ENCODE measurements at places on chromosomes 16 and 17.

DNA sequence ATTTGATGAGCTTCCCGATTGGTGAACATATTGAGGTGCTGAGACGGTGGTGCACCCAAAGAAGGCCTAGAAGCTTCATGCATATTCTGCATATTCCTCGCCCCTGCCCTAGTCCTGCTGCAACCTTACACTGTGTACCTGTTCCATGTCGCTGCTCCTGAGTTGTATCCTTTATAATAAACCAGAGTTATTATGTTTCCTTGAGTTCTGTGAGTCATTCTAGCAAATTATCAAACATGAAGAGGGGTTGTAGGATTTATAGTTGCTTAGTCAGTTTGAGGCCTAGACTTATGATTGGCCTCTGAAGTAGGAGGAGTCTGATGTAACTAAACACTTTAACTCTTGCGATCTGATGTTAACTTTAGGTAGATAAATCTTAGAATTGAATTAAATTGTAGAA, 436.8 kb downstream of the CA10 start:
- no peak for DNase-seq

- DNase-seq = no peak
Measured at GRCh38 chr16:26992666-26993349, 73.9 kb upstream of the C16orf82 start.

GRCh38 chr16:3215601-3216262, 19.2 kb downstream of the ZNF200 start:
- DNase-seq = peak; percentile 73

DNA sequence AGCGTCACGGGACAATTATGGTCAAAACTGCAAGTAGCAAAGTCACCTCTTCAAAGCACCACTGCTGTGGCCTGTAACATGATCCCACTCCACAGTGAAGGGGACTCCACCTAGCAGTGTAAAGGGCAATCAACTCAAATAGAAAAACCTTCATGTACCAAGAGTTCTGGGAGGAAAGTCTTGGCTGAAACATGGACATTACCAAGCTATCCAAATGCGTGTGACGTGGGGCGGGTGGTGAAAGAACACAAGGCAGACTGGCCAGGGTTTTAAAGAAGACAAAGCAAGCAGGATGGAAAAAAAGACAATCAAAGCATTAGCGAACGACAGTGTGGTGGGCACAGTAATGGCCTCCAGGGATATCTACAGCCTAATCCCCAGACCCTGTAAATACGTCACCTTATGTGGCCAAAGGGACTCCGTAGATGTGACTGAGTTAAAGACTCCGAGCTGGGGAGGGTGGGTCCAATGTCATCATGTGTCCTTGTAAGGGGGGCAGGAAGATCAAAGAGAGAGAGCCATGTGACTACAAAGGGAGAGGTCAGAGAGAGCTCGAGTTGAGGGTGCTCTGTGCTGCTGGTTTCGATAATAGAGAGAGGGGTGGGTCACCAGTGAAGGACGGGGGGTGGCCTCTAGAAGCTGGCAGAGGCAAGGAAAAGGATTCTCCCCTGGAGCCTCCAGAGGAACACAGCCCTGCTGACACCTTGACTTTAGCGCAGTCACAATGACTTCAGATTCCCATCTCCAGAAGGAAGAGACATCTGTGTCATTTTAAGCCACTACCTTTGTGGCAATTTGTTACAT, 6.0 kb downstream of the HSDL1 start:
- DNase-seq = no peak

DNA sequence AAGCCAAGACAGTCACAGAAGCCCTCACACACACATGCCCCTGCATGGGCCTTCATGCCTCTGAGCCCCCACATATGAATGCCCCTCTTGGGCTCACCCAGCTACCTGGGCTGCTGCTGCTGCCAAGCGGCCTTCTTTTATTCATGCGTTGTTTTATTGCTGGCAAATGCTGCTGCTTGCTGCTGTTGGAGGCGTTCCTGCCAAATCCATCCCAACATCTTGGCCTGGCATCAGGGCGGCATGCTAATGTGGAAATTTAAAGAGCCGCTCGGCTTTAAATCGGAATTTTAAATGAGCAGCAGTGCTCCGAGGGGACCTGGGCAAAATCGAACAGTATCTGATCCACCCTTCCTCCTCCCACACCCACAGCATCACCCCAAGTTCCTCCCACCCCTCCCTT, 39.0 kb downstream of the NEUROD2 start:
- DNase-seq = no peak

GRCh38 chr17:77884967-77885641, 73.4 kb upstream of the TNRC6C start:
- peak; percentile 86 for DNase-seq

DNA sequence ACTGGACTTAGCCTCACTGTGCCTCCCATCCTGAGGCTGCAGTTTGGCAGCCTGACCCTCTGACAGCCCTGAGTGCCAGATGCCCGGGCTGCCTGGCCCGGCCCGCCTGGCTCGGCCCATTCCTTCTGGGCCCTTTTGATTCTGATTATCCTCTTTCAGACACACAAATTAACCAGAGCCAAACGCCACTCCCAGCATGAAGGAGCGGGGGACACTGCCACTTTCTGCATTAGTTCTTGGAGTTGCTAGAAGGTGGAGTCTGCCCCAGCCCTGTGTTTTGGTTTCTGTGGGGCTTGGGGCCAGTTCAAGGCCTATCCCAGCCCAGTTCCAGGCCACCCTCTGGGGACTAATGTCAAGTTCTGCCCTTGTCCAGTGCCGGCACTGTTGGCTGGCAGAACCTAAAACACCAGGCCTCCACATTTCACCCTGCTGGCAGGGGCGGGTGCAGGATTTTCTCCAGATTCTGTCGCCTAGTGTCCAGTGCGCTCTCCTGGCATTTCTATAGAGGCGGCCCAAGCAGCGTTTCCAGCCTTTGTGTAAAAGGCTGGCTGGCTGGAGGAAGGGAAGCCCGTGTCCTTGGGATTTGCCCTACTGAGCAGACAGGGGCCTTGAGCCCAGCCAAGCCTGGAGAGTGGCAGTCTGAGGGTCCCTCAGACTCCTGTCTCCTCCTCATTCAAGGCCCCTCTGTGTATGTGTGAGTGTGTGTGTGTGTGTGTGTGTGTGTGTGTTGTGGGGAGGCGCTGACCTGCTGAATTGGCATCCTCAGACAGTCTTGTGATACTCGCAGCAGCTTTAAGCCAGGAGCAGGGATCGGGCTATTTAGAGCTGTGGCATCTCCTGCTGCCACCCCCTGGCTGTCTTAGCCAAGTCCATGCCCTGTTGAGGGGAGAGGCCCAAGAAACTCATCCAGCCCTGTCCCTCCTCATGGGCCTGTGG, 21.4 kb downstream of the PLCD3 start:
- DNase-seq = no peak

DNA sequence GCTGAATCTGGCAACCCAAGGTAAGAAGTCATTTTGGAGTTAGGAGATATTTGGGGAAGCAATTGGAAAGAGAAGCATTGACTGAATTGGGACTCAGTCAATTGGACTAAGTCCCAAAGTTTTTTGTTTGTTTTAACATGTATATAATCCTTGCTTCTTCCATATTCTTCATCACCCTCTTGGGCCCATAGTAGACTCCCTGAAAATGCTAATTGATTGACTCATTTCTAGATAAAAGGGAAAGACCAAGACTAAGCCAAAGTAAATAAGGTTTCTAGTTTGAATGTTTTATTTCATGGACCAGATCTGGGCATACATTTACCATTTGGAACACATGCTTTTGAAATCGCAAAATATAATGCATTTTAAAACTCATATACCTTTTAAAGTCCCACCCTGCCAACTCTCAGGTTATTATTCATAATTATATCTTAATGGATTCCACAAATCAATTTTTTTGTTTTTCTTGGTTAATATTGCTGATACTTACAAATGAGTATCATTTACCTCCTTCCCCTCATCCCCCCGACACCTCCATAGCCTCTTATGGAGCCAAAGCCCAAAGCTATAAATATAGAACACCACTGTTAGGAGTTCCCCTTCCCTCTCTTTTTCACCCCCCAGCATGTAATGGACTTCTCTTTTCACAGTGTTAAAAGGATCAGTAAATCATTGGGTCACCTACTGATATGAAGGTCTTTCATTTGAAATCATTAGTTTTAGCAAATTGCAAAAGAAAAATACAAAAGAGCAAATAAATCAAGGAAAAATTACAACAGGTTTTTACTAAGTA, 674.0 kb upstream of the SOX9 start:
- DNase-seq = no peak

GRCh38 chr17:64506201-64506575, at the start of gene DDX5:
Gene DDX5, minus strand, starts transcription at chr17:64506289. Its CDS starts 170 bp downstream, at chr17:64506119.
- peak; percentile 99 for DNase-seq

DNA sequence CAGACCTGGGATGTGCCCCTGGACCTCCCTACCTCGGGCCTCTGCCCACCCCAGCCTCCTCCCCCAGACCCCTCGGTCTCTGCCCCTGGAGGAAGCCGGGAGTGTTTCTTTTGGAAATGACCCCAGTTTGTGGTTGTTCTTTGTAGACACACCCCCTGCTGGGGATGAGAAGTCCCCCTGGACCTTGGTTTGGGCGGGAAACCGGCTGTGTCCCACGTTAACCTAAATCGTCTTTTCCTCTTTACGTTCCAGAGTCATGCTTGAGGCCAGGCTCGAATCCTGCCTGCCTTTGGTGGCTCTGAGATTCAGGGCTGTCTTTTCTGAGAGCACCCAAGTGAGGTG, 116.6 kb downstream of the METRNL start:
- no peak for DNase-seq

- no peak for DNase-seq
Measured at GRCh38 chr16:65846210-65846602, 520.3 kb upstream of the CDH5 start.

DNA sequence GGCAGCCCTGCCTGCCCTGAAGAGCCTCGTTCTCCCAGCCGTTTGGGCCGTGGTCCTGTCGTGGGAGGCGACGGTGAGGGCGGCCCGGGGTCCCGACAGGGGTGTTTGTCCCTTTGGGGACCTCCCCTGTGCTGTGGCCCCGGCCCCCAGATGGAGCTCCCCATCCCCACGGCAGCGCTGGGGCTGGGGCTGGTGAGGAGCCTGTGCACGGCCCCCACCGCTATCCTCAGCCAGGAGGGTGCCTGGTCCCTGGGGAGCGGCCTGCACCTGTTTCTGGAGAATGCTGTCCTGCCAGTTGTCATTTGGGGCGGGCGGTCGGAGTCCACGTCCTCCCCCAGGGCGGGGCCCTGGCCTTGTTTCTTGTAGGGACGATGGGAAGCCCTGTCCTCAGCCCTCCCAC, 6.6 kb downstream of the CAPN15 start:
- no peak for DNase-seq

- no peak for DNase-seq
Measured at GRCh38 chr17:34182036-34182803, 72.9 kb upstream of the CCL2 start.

DNA sequence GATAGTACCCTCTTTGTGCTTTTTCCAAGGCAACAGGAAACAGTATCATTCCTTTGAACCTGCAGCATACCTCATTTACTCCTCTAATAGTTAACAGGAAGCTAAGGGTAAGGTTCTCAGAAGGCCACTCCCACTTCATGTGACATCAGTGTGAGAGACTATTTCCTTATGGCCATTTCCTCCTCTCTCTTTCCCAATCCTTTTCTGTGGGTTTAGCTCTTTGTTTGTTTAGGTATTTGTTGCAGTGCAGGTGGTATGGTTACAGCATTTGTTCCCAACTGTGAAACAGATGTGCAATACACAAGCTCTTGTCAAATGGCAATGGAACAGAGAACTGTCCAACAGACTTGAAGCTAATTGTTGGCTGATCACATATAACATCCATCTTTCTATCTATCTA, 14.7 kb downstream of the TMC5 start:
- no peak for DNase-seq

- DNase-seq = no peak
Measured at GRCh38 chr17:68133346-68134045, 98.0 kb downstream of the KPNA2 start.

DNA sequence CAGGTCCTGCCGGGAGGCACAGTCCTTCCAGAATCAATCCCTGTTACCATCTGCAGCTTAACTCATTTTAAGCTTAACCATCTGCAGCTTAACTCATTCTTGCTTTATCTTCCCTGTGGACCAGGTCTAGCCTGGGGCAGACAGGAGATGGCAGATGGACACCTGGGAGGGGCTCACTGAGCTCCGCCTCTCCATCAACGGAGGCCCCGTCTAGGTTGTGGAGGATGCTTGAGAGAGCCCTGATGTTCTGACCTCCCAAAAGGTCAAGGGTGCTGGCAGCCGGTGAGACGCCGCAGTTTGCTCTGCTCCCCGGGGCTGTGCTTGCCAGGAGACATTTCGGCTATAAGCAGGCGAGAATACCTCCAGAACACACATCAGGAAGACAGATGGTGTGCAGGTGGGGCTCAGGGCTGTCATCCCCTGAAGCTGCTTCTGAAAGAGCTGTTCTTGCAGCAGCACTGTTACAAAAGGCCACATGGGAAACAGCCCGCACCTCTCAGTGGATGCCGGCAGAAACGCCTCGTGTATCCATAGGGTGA, 41.3 kb downstream of the BAIAP2 start:
- DNase-seq = no peak

GRCh38 chr16:68973611-68974120, 130.3 kb downstream of the TANGO6 start:
- no peak for DNase-seq

DNA sequence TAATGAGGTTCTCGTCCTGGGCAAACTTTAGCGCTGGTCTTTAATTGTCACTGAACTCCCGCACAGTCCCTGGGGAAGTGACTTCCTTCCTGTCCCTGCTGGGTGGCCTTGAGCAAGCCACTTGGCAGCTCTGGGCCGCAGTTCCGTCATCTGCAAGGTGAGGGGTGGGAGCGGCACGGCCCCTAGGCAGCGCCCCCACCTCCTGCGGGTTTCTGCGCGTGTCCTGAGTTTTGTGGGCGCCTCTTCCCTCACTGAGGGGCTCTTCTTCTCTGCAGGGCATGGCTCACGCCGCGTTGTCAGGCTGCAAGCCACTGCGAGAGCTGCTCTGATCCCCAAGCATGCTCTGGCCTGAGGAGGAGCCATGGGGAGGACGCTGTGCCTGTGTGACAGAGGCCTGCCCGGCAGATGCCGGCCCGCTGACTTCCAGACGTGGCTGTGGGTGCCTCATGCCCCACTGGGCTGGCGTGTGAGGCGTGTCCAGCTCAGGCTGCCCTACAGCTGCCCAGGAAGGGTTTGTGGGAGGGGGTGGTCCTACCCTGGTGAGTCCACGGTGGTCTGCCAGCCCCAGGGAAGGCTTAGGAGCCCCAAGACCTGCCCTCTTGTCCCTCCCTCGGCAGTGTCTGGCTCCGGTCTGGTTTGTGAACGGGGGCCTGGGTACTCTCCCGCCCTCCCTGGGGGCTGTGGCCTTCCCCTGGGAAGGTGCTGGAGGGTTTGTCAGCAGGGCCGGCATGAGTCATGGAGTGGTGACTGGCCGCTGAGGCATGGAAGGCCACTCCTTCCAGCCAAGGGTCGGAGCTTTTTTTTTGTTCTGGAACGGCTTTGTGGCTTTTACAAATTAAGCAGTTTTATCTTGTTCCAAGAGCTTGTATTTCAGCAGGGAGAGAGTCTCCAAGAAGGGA, 182.0 kb downstream of the SEC14L1 start:
- peak; percentile 45 for DNase-seq

DNA sequence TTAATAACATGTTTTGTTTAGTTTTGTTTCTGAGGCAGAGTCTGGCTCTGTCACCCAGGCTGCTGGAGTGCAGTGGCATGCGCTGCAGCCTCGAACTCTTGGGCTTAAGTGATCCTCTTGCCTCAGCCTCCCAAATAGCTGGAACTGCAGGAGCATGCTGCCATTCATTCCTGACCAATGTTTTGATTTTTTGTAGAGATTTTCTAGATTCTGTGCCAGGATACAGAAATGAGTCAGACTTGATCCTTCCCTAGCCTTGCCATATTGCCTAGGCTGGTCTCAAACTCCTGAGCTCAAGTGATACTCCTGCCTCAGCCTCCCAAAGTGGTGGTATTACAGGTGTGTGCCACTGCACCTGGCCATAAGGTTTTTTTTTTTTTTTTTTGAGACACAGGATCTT, 17.7 kb downstream of the TAOK1 start:
- DNase-seq = no peak
